ENCODE measurements at places on chromosomes 4 and X.

- DNase-seq = no peak
Observed at GRCh38 chrX:106171293-106171820, 3.3 kb downstream of the PWWP3B start.

DNA sequence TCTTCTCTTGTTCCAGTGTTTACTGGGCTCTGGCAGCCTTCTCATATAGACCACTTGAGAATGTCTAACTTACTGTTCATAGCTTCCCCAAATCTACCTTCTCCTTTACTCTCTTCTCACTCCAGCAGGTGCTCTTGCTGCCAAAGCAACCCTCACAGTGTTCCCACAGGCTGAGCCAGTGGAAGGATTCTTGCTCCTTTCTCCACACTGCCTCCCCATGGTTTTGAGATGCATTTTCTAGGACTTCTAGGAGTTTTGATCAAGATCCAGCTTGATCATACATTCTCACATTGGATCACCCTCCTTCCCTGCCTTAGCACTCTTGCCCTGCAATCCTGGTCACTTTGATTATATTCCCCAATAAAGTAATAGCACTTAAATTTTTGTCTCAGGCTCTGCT lies 230.8 kb downstream of the TMEM47 start:
- no peak for DNase-seq

DNA sequence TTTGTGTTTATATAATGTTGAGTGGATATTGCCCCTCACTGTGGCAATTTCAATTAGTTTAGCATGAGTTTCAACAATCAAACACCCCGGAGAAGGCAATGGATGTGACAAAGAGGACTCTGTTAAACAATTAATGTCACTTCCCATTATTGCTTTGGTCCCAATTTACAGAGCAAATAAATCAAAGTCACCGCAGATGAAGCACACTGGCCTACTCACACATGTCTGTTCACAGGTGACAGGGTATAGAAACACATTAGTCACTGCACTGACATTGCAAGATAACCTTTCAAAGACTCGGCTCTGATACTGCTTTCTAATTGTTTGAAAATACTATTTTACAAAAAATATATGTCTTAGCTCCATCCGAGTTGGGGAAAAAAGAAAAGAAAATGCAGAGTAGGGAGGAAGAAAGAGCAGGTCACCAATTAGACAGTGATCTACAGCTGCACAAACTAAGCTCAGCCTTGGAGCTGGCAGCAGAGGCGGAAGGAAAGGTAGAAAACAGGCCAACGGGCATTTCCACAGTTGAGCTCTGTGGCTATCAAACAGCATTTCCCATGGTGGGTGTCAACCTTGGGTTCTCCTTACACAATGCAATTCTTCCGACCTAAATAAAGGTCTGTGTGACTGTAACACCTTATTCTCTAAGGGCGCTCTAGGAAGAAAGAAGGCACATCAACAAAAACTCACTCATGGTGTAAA lies 53.9 kb downstream of the PPARGC1A start:
- DNase-seq = no peak

DNA sequence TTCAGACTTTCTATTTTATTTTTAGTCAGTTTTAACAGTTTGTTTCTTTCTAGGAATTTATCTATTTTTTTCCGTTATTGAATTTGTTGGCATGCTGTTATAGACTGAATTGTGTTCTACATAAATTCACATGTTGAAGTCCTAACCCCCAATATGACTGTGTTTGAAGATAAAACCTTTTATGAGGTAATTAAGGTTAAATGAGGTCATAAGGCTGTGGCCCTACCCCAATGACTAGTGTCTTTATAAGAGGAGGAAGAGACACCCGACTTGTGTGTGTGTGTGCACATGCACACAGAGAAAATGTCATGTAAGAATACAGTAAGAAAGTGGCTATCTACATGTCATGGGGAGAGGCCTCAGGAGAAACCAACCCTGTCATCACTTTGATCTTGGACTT lies 146.3 kb downstream of the BRWD3 start:
- DNase-seq = no peak

- no peak for DNase-seq
Observed at GRCh38 chr4:40687676-40688389, 58.2 kb upstream of the RBM47 start.

- DNase-seq = no peak
Observed at GRCh38 chrX:13386092-13386491, 66.2 kb upstream of the ATXN3L start.

DNA sequence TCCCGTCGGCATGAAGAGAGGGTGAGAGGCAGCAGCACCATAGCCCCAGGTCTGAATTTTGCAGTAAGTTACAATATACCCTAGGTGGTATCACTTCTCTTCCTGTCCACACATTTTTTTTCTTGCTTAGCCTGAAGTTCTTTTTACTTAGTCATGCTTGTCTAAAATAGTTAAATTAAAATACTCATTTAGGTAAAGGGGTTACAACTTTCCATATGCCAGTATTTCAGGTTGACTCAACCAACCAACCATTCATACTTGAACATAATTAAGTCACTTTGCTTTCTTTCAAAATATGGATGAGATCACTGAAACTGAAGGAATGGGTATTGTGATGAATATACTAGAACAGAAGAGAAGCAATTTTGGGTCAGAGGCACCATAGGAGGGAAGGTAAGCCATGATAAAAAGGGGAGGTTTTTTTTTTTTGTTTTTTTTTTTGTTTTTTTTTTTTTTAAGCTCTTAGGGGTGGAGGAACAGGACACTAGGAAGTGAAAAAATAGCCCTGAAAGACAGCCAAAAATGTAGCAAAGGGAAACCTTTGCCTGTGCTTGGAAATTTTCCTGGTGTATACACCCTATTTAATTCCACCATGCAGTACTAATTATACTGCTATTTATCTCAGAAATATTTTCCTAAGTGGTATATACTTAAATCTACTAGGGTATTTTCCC lies 41.8 kb downstream of the RPS6KA3 start:
- DNase-seq = no peak

GRCh38 chr4:186826846-186827533 lies 103.3 kb upstream of the FAT1 start:
- DNase-seq = no peak

DNA sequence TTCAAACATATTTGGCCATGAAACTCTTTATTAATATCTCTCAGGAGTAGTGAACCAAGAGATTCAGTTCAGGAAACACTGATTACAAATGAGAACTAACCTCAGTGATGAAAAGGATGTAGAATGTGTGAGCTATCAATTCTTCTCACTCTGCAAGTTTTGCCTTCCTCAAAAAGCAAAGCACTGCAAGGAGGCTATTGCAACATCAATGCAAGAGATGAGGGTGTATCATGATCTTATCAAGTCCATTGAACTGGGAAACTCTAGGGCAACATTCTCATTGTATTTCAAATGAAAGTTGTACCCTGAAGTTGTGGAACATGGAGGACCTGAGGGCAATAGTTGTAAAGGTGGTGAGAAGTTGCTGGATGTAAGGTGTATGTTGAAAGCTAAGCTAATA lies 56.4 kb upstream of the VEGFC start:
- no peak for DNase-seq

DNA sequence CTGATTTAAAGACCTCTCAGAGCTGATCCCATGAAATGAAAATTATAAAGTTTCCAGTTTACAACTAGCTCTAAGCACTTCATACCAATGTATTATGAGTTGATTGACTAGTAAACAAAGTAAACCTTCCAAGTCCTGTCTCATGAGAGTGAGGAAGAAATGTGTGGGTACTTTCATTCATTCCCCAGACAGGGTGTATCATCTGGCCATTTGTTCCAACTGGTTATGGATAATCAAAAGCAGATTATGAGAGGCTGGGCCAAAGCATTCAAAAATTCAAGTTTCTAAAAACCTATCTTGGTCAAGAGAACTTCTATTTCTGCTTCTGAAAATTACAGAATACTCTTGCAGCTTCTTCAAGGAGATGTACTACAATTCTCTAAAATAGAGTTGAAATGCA lies 193.3 kb upstream of the RASGEF1B start:
- no peak for DNase-seq

- peak; percentile 58 for DNase-seq
Observed at GRCh38 chr4:37594099-37594498, 92.1 kb downstream of the RELL1 start.

GRCh38 chr4:10582059-10582686 lies 102.4 kb downstream of the CLNK start:
- DNase-seq = peak; percentile 22

DNA sequence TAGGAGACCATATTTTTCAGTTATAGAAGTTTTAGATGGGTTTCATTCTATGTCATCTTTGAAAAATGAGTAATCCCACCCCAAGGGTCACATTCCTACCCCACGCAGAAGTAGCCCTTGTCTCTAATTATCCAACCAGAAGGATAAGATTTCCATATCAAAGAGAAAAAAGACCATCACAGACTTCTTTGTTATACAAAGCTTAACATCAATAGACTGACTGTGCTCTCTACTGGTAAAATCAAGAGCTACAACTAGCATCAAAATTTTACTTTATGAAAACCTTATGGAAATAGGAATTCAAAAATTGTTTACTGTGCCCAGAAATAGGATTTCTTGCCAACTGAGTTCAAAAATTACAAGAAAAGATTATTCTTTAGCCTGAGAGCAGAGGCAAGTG lies 24.9 kb downstream of the TNMD start:
- peak; percentile 6 for DNase-seq

DNA sequence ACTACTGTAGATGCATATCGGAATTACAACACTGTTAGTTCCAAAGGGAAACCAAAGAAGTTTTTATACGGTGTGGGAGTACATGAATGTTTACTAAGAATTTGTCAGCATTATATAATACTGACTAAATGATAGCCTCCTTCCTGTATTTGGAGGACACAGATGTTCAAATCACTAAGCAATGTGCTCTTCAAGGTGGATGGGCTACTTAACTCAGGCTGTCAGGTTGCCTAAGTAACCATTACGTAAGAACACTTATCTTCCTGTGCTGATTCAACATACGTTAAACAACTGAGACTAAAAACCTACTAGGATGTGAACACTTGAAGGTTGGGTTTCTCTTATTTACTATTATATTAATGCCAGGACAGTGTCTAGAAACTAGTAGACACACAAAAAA lies 81.9 kb upstream of the HPGD start:
- peak; percentile 33 for DNase-seq

DNA sequence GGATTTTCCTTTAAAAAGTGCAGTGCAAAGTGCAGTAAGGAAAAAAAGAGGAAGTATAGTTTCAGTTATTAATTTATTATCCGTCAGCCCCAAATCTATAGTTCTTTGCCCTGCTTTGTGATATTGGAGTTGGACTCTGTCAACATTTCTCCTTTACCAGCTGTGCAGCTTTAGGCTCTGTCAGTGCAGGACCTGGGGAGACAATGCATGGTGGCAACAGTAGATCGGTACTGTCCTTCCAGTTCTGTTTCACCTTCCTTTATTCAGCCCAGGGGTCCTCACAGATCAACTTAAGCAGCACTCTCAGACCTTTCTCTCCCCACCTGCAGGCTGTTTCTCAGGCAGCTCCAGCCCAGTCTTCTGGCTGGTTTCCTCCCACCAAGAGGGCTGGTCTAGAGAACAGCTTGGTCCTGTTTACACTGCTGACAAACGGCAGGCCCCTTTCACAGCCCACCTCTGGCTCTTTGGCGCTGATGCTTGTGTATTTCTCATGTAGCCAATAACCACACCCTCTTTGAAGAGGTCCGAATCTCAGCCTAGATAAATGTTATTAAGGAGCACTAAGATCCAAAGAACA lies 71.6 kb downstream of the MCUB start:
- DNase-seq = no peak

DNA sequence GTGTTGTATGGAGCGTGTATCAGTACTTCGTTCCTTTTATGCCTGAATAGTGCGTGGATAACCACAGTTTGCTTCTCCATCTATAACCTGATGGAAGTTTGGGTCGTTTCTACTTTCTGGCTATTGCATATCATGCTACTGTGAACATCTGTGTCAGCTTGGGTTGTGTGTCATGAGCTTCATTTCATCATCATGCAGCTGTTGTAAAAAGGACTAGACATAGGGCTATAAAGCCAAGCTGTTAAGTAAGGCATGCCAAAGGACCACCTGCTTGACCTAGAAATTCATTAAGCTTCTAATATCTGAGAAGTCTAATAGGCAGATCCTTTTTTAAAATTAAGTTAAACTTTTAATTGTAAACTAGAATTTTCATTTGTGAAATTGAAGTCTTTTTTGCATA lies 18.4 kb downstream of the SMS start:
- peak; percentile 49 for DNase-seq

DNA sequence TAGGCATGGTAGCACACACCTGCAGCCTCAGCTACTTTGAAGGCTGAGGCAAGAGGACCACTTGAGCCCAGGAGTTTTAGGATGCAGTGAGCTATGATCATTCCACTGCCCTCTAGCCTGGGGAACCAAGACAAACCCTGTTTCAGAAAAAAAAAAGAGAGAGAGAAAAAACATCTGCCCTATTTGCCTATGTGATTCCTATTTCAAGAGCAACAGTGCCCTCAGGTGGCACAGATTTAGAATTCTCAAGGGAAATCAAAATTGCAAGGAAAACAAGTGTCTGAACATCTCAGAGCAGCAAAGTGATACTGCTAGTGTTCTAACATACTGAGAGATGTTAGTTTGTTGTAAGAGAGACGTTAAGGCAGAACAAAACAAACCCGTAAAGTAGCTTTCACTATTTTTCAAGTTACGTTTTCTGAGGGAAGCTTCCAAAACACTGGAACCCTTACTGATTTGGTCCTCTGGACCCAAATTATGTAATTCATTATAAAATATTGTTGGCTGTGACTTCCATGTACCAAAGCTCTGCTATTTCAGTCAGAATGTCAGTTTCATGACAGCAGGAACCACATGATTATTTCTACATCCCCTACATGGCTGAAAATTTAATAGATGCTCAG lies 7.9 kb downstream of the BDH2 start:
- peak; percentile 67 for DNase-seq

GRCh38 chr4:80062527-80062926 lies 10.5 kb downstream of the ANTXR2 start:
- DNase-seq = no peak

GRCh38 chr4:26819026-26819425 lies 41.6 kb upstream of the STIM2 start:
- no peak for DNase-seq

All from NCI-H524 (cell line).